ENCODE measurements at places on chromosomes 12 and 14. TPM values are rescaled to one million over a fixed set of nuclear protein-coding genes. Genes with fewer than 3 reads are reported as not detected.

The KRT71 gene
- total RNA-seq, result not detected

The TCL1B gene
- total RNA-seq, result not detected

The FZD10 gene
- total RNA-seq, result 2.3 TPM

The PCK2 gene
- 1.9 TPM for total RNA-seq

The TEX22 gene
- not detected for total RNA-seq

The C12orf60 gene
- total RNA-seq, result 0.33 TPM
